ENCODE measurements at places on chromosomes 12 and 14.

DNA sequence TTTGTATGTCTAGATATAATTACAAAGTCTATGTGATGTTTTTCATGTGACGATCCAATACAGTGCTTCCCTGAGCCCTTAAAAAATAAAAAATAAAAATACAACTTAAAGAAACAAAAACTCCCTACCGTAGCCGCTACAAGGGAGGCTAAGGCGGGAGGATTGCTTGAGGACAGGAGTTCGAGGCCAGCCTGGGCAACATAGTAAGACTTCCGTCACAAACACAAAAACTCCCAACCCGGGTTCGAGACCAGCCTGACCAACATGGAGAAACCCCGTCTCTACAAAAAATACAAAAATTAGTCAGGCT is 669 bp upstream of the CDKN3 start:
- no peak for DNase-seq

DNA sequence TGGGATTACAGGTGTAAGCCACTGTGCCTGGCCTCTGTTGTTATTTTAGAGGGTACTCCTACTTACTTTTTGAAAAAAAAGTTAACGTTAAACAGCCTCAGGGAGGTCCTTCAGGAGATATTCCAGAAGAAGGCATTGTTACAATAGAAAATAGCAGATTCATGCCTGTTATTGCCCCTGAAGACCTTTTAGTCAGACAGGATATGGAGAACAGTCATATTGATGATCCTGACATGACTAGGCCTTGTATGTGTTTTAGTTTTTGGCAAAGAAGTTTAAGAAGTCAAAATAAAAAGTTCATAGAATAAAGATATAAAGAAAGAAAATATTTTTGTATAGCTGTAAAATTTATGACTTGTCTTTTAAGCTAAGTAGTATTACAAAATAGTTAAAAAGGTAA is 45.3 kb downstream of the WASHC3 start:
- no peak for DNase-seq

DNA sequence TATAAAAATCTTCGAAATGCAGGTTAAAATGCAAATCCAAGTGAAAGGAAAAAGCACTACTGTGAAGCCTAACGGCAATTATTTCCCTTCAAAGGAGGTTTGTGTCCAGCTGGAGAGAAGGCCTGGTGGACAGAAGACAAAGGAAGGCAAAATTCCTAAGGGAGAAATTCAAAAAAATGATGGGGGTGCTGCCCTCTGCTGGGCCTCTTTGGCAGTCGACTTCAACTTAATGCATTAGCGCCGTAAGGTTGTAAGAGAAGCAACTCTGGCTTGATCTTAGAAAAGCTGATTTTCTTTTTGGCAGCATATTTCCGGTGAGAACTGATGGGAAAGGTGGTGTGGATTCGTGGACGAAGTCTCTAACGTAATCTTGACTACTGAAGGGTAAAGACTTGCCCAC is 34.3 kb upstream of the CHFR start:
- DNase-seq = no peak

GRCh38 chr14:56798447-56799342 is 11.6 kb downstream of the OTX2 start:
- DNase-seq = no peak

DNA sequence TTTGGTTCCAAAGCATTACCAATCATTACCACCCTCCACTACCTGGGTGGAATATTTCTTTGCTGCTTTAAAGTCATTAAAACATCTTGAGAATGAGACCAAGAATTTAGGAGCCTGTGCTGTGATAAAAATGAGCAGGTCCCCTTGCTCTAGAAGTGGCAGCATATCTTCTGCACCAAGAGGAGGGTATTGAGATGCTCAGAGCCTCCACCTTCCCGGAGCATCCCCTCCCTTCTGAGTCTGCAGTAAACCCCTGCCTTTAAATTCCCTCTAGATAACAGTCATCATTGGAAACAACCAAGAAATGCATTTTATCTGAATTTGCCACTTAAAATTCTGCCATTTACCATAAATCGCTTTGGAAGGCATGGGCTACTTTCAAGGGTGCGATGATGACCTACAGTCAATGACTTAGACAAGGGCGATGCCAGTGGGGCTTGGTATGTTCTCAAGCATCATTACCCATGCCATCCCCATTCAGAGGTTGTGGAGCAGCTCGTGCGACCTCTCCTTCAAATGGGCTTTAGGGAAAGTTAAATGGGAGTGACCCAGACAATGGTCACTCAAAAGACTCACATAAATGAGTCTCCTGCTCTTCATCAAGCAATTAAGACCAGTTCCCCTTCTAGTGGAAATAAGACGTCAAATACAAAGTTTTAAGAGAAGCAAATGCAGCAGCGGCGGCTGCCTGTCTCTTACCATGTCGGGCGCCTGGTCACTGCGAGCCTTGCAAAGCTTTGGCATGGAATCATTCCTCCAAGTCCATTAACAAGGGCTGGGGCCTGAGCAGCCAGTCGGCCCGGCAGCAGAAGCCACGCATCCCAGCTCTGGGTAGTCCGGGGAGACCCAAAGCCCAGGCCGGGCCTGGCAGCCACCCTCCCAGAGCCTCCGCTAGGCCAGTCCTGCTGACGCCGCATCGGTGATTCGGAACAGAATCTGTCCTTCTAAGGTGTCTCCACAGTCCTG is 334.5 kb downstream of the TMEM121 start:
- no peak for DNase-seq

DNA sequence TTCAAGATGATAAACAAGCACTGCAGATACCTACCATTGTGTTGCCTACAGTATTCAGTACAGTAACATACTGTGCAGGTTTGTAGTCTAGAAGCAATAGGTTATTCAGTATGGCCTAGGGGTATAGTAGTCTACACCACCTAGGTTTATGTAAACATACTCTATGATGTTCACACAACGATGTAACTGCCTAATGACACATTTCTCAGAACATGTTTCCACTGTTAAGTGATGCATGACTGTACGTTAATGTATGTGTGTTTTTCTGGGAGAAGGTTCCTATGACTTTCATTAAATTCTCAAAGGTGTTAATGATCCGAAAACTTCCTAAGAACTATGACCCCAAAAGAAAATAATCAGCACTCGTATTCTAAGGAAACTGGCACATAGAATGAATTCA is 20.9 kb upstream of the CALM1 start:
- no peak for DNase-seq

DNA sequence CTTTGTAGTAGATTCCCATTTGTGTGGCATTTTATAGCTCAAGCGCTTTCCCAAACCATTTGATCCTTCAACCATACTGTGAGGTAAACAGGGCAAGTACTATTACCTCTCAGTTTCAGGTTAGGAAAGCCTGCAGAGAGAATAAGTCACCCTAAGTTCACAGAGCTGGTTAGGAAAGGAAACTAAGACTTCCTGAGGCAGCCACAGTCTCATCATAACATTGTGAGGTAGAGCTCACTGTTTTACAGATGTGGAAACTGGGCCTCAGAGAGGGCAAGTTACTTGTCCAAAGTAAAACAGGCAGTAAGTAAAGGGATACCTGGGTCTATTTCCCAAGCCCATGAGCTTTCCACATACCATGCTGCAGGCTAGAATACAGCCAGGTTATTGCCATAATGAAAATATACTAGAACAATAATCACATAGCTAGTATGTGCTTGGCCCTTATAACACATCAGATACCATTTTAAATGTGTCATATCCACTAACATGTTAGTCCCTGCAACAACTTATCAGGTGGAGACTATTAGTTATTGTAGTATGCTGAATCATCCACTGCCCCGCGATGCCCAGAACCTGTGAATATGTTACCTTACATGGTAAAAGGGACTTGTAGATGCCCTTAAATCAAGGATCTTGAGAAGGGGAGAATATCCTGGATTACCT is 150.9 kb upstream of the GRIP1 start:
- DNase-seq = no peak

DNA sequence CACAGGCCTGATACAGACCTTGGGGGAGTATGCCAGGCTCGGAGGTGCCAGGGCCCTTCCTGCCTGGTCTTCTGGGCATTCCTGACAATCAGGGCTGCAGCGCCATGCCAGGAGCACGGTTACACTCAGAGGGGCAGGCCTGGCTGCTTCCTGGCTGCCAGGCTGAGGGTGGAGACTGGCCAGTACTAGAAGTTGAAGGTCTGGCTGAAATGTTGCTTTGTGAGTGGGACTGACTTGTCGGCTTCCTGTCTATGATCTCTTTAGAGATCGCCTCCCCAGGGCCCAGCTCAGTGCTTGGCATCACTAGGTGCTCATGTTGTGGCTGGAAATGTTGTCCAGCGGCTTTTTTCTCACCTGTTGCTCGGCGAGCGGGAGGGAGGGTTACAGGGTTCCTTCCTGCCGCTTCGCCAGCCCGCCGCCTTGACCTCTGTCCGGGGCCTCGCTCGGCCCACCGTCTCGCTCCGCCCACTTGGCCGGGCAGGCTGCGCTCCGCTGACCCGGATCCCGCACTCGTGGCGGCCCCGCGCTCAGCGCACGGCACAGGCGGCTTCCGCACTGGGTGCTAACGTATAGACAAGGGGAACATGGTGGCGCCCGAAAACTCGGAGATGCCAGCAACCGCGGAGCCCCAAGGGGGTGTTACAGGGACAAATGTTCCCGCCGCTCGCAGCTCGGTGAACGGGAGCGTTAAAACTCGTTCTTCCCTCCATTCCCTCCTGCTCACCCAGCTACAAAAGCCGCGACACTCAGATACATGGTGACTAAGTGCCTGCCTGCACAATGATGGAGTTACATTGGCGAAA is 32.6 kb downstream of the PAPLN start:
- DNase-seq = no peak

- DNase-seq = no peak
Observed at GRCh38 chr14:92956961-92957360, 34.0 kb downstream of the CHGA start.

DNA sequence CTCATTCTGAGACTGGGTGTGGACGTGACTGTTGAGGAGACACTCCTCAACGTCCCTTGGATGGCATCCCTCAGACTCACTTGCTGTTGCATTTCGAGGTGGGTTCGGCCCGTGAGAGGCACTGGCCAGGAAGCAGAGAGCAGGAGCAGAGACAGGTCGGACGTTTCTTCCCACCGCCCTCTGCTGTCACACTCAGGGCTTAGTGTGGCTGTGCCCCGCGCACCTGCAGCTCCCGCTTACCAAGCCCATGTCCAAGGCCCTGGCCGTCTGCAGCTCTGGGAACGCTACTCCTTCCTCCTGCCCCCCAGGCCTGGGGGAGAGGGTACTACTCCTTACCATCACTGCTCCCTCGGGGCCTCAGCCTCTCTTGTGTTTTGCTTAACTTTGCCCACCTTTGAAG is 29.8 kb upstream of the PIWIL1 start:
- DNase-seq = no peak

DNA sequence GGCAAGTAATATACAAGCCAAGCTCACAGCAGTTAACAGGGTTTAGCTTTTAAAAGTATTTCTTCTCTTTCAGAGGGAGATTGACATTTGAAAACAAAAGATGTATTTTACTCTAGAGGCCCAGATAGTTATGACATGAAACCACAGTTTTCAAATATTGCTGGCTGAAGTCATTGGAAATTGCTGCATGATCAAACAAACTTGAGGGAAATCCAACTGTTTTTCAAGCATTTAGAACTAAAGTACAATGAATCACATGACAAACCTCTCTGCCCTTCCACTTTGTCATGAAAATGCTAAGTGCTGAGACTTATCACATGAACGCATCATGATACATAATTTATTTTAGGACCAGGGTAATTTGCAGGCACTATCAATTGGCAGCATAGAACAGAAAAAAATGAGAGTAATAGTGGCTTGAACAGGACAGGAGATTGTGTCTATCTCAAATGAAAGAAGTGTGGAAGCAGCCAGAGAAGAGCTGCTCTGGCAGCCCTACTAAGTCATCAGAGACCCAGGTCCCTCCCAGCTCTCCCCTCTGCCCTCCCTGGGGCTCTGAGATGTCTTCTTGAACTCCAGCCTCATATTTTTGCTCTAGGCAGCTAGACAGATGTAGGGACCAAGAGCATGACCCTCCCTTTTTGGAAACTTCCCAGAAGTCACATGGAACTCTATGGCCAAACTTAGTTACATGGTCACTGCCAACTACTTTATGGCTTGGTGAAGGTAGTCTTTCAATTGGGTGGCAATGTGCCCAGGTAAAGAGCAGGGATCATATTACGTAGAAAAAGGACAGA is 90.1 kb upstream of the PELI2 start:
- DNase-seq = no peak

DNA sequence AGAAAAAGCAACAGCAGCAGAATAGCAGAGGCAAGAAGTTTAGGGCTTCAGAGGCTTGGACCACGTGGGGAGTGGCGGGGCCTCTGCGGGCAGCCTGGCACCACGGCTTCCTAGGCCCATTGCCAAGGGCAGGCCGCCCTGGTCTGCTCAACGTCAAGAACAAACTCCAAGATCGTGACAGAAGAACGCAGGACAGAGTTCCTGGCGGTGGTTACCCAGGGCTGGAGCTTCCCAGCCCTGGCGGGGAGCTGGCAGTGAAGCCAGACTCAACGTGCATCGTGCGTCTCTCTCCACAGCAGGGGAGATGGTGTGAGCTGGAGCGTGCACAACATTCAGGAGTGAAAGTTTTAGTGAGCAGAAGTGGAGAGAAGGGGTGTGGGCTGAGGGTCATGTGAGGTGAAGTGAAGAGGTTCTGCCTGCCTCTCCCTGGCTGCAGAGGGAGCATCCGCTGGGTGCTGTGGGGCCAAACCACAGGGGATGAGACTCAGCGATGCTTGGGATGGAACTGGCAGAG is 13.9 kb upstream of the CACNA2D4 start:
- no peak for DNase-seq

DNA sequence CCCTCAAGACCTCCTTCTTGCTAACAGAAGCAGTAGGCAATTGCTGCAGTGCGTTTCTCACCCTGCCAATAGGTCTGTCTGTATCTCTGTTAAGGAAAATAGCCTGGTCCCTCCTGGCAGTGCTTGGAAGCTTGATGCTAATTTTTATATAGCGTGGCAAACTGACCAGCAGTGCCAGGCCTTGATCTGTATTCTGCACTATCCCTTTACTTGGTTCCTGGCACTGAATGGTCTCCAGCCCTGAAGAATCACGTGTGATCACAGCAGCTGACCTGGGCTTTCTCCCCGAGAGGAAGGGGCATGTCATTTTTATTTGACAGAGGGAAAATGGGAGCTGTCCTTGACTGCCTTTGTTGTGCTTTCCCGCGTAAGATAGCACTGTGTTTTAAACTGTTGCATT is 48.7 kb upstream of the TRAF3 start:
- DNase-seq = no peak

DNA sequence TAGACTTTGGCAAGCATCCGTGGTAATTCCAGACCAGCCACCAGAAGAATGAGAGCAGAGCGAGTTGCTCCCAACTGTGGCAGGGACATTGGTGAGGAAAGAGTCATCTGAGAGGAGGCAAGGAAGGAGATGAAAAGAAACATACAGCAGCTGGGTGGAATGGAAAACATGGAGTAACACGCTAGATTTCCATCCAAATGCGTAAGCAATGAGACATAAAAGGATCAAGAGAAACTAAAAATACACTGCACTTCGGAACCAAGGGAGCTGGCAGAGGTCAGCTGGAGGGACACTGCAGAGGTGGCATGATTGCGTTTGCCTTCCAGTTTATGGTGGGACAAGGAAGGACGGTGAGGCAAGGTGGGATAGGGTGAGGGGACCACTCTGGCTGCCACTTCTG is 82.9 kb downstream of the DDX51 start:
- DNase-seq = no peak

DNA sequence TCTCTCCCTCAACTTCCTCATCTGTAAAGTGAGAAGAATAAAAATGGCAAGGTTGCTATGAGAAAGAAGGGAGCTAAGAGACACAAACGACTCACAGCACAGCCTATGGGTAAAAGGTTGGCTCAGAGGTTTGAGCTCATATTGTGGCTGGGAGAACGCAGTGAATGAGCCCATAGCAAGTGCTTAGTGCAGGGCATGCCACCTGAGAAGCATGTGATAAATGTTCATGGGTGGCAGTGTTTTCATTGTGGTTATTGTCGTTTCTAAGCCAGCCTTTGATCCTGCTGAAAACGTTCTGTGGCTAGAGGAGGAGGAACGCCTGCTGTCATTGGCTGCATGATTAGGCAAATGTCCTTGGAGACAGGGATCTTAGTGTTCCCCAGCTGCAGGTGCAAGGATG is 150.4 kb downstream of the KSR2 start:
- DNase-seq = no peak

Data from cortex of kidney (tissue), 1 donor.